Activated CD8-positive, alpha-beta memory T cell treated with anti-CD3 and anti-CD28 coated beads for 1 hour (primary cell): ENCODE measurements at places on chromosomes 3 and 15.

- no peak for DNase-seq
Observed at GRCh38 chr15:68304589-68305337, 27.2 kb downstream of the FEM1B start.

DNA sequence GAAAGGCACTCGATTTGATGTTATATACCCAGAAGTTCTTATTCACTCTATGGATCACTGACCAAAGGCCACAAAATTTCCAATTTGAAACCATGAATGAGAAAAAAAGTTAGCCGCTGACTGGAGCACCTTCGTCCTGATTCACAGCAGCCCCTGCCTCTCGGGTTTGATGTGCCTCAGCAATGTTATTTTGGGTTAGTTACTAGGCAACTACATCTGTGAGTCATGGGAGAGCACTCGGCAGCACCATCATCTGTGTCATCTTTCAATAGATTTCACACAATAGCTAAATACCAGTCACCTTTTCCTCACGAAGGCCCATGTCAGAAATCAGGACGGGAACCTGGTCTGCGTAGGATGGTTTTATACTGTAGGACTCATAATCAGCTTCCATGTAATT is 269.2 kb downstream of the ZBBX start:
- DNase-seq: no peak

- no peak for DNase-seq
Observed at GRCh38 chr3:140018556-140018955, 83.6 kb downstream of the CLSTN2 start.

DNA sequence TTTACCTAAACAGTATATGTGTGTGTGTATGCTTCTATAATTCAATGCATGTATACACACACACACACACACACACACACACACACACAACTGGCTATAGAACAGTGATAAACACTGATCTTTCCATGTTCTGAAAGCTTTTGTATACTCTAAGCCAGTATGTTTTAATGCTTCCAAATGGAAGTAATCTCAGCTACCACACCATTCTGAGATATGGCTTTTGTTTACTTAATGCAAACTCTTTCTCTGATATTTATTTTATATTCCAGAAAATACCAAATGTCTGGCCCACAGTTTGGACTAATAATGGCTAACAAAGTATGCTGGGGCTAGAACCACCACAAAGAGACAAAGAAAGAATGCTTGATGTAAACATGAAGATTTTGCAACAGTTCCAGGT is 199.4 kb upstream of the ARHGEF26 start:
- no peak for DNase-seq

- no peak for DNase-seq
Observed at GRCh38 chr3:14606669-14607339, 44.8 kb upstream of the CCDC174 start.
